ENCODE measurements at places on chromosomes 5 and 9.

DNA sequence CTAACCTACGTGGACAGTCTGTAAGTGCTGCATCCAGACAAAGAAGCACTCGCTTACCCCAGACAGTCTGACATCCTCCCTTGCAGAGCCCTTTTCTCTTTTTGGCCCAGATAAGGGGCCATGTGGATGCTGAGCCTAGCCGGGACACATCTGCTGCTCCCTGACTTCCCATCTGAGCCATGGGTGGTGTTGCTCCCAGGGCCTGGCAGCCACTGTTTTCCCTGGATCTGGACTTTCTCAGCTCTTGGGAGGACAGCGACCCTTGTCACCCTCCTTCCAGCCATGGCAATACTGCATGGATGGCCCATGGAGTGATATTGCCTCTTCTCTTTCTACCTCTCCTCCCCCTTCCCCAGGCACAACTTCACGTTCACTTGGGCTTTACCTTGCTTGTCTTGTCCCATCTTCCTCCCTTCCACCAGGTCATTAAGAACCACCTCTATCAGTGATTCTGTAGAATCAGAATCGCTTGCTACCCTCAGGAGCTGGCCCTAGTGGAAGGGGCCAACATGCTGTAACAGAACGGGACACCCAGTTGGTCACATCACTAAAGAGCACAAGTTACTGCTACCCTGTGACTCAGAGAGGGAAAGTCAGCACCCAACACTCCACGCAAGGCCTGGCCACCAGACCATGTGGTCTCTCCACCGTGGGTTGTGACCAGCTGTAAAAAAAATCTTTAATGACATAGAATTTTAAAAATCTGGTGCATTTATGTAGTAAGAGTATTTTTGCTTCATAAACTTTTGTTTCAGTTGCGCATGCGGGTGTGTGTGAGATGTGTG lies 4.4 kb downstream of the NEURL1B start:
- no peak for ATAC-seq

DNA sequence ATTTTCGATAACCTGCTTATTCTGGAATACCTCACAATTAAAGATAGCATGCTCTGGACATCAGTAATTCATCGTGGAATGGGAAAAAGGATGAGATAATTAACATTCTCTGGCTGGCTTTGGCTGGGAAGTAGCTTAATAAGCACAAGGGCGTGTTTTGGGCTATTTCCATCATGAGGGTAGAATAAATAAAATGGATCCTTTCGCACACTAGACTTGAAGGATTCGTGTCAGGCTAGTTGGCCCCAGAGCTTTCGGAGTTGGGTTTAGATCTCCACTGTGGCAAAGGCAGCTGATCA lies 151.2 kb upstream of the ADRA1B start:
- ATAC-seq = no peak

- peak; percentile 40 for ATAC-seq
These were observed 84.6 kb downstream of the PAPPA start for GRCh38 chr9:116238225-116238624.

DNA sequence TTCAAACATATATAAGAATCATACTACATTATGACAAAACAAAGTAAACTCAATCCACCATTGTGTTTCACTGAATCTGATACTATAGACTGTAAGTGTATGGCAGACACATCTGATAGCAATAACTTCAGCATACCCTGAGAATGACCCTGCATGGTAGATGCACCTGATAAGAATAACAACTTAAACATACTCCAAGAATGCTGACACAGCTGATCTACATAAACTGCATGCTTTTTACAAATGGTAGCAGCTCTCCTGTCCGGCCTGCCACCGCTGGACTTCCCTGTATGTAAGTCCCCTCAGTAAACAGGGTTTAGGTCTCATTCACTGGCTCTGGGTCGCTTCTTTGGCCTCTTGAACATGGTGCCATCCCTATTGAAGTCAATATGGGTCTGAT lies 100.4 kb downstream of the ANKH start:
- ATAC-seq = no peak

- ATAC-seq = no peak
These were observed 752.8 kb upstream of the ADAMTS16 start for GRCh38 chr5:4387290-4387689.

DNA sequence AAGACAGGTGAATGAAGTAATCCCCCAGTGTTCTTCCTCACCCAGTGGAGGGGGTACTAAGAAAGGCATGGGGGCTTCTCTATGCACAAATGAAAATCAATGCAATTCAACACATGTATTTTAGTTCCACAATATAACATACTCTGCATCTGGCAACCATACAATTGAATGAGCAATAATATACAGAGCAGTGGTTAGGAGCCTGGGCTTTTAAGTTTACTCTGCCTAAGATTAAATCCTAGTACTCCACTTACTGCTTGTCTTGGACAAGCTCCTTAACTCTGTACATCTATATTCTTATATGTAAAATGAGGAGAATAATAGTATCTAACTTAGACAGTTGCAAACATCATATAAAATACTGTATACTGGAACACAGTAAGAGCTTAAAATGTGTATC lies 195.4 kb upstream of the TRIM32 start:
- no peak for ATAC-seq

Data from motor neuron (in vitro differentiated cells).